ENCODE measurements at places on chromosomes 2 and 18.

DNA sequence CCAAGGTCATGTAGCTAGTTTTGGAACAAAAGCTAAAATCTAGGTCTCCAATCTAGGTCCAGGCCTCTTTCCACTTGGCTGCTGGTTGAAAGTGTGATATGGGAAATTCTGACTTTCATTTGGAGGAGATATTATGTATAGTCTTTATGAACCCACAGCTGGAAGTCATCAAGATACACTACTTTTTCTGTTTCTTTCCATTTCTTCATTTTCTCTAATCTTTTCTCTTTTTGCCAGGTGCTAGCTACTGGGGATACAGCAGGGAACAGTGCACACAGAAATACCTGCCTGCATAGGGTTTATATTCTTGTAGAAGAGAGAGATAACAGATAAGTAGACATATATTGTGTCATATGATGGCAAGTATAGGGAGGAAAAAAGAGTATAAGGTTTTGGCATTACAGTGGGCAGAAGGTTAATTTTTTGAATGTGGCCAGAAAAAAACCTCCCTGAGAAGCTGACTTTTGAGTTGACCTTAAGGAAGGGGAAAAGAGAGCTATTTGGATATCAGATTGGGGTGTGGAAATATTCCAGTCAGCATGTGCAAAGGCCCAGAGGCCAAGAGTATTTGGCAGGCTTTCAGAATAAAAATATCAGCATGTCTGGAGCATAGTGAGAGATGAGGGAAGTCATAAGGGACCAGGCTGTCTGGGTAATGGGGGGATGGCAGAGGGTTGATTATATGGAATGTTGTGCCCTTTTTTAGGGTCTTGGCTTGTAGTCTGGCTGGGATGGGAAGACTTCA, 15.6 kb downstream of the IL1R1 start:
- DNase-seq, result no peak

- DNase-seq, result no peak
Measured at GRCh38 chr2:198717451-198717850, 740.3 kb downstream of the SATB2 start.

DNA sequence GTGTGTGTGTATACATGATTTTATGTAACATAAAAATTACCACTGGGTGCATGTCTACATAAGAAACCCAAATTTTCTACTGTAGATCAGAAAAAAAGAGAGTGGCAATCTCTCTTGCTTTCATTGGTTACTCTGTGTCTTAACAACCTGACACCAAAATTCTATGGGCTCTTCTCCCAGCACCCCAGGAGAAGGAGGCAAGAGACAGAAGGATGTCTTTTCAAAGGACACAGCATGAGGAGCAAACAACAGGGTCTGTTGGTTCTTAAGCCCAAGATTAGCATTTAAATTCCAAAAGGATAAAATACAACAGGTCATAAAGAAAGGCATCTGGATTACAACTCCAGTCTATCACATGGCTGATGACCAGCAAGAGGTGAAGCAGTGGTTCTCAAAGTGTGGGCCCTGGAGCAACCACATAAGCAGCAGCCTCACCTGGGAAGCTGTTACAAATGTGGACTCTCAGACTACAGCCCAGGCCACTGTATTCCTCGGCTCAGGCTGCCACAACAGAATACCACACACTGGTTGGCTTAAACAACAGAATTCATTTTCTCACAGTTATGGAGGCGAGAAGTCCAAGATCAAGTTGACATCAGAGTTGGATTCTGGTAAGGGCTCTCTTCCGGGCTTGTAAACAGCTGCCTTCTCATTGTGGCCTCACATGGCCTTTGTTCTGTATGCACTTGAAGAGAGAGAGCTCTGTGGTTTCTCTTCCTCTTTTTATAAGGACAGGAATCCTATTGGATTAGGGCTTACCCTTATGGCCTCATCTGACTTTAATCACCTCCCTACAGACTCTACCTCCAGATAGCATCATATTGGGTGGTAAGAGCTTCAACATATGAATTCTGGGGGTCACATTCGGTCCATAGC, 79.8 kb upstream of the RNF152 start:
- DNase-seq, result no peak

DNA sequence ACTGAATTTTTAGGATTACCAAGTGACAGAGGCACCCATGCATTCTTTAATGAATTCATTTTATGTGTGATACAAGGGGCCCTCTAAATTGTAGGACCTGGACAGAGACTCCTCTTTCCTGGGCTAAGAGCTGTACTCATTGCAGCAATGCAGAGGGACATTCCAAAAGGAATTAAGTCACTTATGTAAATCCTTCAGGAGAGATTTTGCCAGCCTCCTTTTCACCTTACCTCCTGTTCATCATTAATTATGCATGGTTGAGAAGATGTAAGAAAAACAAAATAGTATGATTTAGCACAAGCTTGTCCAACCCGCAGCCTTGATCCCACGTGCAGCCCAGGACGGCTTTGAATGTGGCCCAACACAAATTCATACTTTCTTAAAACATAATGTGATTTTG, 84.5 kb upstream of the TANK start:
- DNase-seq, result no peak

DNA sequence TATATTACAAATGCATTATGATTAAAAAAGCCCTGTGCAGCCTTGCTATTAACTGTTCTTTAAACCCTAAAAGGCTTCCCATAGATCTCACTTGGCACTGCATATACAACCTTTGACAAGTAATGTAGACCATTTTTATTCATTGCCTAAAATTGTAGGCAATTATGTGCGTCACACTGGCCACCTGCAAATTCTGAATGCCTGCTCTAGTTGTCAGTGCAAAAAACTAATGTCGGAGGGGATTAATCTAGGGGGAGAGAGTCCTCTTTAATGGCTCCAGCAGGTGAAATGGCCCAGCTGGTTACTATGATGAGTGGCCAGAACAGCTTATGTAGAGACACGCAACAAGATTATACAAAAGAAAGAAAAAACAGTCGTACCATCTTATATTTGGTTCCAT, 123.2 kb downstream of the OLA1 start:
- DNase-seq, result no peak

DNA sequence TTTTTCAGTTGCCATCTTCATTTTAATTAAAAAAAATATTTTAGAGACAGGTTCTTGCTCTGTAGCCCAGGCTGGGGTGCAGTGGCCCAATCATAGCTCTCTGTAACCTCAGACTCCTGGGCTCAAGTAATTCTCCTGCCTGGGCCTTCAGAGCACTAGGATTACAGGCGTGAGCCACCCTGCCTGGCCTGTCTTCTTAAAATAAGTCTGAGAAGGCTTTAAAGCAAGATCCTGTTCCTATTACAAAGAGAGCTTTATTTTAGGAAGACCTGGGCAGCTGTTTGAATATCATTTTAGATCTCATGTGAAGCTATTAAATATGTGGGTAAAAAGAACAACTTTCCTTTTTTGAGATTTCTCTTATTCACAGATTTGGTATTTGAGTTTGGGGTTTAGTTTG, 1.5 kb downstream of the FAM228A start:
- DNase-seq, result no peak

DNA sequence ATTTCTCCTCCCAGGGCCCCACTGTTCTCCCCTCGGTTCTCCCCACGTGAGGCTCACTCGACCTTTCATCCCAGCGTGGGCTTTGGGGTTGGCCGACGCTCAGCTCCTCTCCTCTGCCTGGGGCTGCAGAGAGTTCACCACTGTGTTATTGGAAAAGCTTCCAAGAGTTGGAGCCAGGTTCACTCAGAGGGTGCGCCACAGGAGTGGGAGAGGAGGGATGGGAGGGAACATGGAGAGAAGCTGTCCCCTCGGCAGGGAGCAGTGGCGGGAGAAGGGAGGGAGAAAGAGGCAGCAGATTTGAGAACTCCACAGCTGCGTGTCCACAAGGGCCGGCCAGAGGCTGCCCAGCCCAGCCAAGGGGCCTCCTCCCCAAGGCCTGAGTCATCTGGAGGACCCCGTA, 197.1 kb upstream of the SMAD2 start:
- DNase-seq, result no peak

DNA sequence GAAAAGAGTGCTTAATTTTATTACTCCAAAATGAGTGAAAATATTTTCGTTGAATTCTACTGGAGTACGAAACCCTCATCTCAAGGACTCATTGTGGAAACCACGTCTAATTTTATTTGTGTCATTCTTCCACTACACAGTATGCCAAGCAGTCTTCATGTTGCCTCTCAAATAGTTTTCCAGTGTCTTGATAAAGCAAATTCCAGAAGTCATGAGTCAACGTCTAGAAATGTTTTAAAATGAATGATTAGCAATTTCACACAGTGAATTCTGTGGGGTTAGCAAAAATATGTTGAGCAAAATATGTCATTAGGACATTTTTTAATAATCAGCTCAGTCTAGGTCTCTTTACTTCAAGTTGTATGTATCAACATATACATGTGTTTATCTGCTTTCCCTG, 865.5 kb downstream of the DSC3 start:
- no peak for DNase-seq

DNA sequence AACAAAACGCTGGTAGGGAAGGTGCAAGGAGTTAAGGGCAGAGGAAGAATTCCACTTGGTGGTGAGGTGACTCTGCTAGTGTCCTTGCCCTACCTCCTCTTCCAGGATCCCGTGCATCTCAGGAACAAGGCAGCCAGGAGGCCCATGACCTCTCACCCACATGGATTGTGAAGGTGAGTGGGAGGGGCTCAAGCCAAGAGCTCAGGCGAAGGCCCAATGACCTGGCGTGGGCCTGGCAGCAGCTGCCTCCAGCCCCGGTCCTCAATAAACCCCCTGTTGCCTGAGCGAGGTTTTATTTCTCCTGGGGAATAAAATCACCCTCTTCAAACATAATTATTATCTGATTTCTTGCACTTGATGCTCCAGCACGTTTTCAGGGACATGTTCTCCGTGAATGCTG, 28.2 kb downstream of the LAMA1 start:
- no peak for DNase-seq

GRCh38 chr18:50863840-50864375, 15.0 kb upstream of the ME2 start:
- no peak for DNase-seq

- DNase-seq, result no peak
Measured at GRCh38 chr2:69185807-69186206, 172.8 kb downstream of the ANTXR1 start.

GRCh38 chr2:149921911-149922616, 334.5 kb upstream of the MMADHC start:
- DNase-seq, result no peak

DNA sequence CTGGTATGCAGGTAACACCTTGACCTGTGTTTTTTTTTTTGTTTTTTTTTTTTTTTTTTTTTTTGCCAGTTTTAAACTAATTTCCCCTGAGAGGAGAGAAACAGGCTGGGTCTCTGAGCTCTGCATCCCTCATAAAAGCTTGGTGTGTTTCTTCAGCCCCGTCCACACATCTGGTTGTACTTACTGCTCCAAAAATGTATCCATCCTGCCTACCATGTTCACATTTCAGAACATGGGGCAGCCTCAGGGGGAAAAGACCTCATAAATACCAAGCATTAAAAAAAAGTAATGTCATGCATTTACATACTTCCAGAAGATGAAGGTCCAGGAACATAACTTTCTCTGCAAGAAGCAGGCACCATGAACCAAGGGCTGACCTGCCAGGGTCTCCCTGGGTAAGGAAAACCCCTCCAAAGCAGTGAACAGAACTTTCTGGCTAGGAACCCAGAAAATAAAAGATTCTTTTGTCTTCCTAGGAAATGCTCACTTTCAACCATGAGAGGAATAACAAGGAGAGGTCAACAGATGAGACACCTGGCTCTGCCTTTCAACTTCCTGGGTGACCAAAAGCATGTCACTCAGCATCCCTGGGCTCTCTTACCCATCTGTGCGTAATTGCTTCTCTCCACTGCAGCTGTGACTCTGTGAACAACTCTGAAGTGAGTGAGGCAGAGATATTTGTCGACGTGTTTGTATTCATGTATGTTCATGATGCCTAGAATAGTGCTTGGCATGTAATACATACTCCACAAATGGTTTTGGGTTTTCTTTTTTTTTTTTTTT, 118.6 kb downstream of the MCFD2 start:
- no peak for DNase-seq

GRCh38 chr2:85446296-85447221, 28.0 kb downstream of the SH2D6 start:
- no peak for DNase-seq

- DNase-seq, result no peak
Measured at GRCh38 chr2:192814376-192814775, 619.6 kb upstream of the TMEFF2 start.

GRCh38 chr18:44725300-44726058, 44.8 kb downstream of the SETBP1 start:
- DNase-seq, result peak; percentile 73
